Naive B cell (primary cell): ENCODE measurements at places on chromosomes 3 and 15. TPM values are rescaled to one million over a fixed set of nuclear protein-coding genes. Genes with fewer than 3 reads are reported as not detected.

GRCh38 chr15:88995449-88995848 lies 82.3 kb upstream of the MFGE8 start:
- H3K4me3 ChIP-seq = no peak overlapping the region
- peaks cover 58% of the 10 kb centered on the region for H3K27me3 ChIP-seq
- peaks cover 7% of the 10 kb centered on the region for H3K4me1 ChIP-seq
- no peaks in the 10 kb centered on the region for H3K36me3 ChIP-seq
- H3K27ac ChIP-seq = no peak overlapping the region

DNA sequence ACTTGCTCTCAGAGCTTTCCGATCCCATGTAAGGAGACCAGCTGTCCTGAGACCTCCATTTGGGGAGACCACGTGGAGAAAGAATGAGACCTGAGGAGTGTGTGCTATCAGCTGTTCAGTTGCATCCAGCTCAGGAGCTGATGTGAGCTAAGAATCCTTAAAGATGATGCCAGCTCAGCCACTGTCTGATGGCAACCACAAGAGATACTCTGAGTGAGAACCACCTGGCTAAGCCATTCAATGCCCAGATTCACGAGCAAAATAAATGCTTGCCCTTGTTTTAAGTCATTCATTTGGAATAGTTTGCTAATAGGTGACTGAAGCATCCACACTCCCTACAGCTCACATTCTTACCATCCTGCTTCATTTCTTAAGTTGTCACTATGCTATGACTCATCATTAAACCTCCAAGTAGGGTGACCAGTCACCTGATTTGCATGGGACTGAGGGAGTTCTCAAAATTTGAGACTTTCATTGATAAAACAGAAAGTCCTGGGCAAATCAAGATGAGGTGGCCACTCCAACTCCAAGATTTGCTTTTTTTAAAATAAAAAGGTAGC lies 56.4 kb downstream of the SPTSSB start:
- peaks cover 5% of the 10 kb centered on the region for H3K4me1 ChIP-seq
- peaks cover 26% of the 10 kb centered on the region for H3K27me3 ChIP-seq
- no peak overlapping the region for H3K27ac ChIP-seq
- no peak overlapping the region for H3K4me3 ChIP-seq

DNA sequence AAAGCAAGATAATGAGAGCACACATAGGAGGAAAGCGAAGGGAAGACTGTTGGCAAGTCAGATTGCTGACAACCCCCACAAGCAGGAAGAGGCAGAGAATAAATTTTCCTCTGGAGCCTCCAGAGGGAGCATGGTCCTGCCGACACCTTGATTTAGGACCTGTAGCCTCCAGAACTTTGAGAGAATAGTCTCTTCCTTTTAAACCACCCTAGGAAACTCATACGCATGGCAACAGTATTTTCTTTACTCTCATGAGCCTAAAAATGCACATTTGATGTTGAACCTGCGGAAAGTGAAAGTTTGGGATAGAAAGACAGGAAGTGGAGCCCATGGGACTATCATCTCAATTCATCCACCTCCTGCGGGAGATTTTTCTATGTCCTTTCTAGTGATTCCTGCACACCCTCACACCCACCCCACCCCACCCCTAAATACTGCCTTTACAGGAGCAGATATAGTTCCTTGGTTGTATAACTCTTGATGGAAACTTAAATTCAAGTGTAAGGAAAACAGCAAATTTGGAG lies 116.7 kb upstream of the LPP start:
- H3K27me3 ChIP-seq = no peaks in the 10 kb centered on the region
- H3K27ac ChIP-seq = no peak overlapping the region
- no peaks in the 10 kb centered on the region for H3K36me3 ChIP-seq
- peaks cover 19% of the 10 kb centered on the region for H3K4me1 ChIP-seq
- DNase-seq = no peak

DNA sequence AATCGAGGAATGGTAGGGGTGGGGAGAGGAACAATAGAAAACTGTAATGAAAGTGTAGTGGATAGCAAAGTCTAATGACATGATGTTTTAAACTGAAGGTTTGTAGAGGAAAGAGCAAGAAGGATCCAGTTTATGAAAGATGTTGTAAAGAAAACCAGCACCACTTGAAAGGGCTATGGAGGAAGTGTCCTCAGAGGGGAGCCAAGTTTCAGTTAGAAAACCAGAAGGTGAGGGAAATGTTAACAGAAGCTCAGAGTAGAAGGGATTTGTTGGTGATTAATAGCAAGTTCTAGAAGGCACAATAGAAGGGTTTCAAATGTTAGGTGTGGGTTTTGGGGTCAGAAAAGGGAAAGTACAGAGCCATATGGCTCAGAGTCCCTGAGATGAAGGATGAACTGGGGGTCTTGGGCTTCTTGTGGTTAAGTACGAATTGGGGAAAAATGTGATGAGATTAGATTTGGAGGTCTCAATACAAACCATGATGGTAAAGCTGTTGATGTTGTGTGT lies 33.8 kb upstream of the LRRC58 start:
- no peaks in the 10 kb centered on the region for H3K4me1 ChIP-seq
- H3K27me3 ChIP-seq = no peaks in the 10 kb centered on the region
- H3K27ac ChIP-seq = no peak overlapping the region
- no peak for DNase-seq

- no peaks in the 10 kb centered on the region for H3K36me3 ChIP-seq
- H3K27me3 ChIP-seq = peaks cover 32% of the 10 kb centered on the region
- no peak overlapping the region for H3K27ac ChIP-seq
- no peak for DNase-seq
These were observed 91.1 kb upstream of the MRPS22 start for GRCh38 chr3:139252719-139253118.

DNA sequence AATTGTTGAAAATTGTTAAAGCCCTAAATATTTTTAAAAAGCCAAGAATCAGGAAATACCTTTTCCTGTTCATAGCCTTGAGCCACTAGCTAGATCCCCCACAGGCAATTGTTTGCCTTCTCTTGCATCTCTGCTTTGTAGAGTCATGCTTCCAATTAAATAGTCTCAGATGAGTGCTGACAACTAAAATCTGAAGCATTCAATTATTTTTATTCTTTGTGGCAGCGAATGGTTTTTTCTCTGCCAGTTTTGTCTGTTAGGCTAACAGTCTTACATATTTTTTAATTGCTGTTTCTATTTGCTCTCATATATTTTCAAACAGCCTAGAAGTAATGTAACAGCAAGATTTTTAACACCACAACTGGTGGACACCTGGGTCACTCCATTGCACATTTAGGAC lies 277.1 kb upstream of the GBE1 start:
- DNase-seq = no peak
- H3K36me3 ChIP-seq = no peaks in the 10 kb centered on the region
- no peaks in the 10 kb centered on the region for H3K27me3 ChIP-seq
- H3K4me1 ChIP-seq = no peaks in the 10 kb centered on the region

GRCh38 chr3:124985349-124985748 lies 50.8 kb upstream of the MUC13 start:
- DNase-seq = no peak
- peaks cover 5% of the 10 kb centered on the region for H3K36me3 ChIP-seq
- no peaks in the 10 kb centered on the region for H3K4me1 ChIP-seq
- H3K4me3 ChIP-seq = no peak overlapping the region
- no peaks in the 10 kb centered on the region for H3K27me3 ChIP-seq

DNA sequence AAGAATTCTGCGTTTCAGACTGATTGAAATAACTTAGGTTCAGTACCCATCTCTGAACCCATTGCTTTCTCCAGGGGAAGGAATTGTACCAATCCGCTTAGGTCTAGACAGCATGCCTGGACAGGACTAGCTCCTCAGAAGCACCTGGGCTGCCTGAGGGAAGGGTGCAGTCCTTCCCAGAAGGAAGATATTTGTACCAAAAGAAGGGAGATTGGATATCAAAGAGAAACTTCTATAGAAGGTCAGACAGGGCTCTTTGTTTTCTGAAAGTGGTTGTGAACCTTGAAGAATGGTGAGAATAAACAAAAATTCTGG lies 133.8 kb upstream of the LRTM1 start:
- no peaks in the 10 kb centered on the region for H3K27me3 ChIP-seq
- H3K4me1 ChIP-seq = no peaks in the 10 kb centered on the region
- H3K4me3 ChIP-seq = no peak overlapping the region
- no peak for DNase-seq
- H3K27ac ChIP-seq = no peak overlapping the region
- H3K36me3 ChIP-seq = no peaks in the 10 kb centered on the region

DNA sequence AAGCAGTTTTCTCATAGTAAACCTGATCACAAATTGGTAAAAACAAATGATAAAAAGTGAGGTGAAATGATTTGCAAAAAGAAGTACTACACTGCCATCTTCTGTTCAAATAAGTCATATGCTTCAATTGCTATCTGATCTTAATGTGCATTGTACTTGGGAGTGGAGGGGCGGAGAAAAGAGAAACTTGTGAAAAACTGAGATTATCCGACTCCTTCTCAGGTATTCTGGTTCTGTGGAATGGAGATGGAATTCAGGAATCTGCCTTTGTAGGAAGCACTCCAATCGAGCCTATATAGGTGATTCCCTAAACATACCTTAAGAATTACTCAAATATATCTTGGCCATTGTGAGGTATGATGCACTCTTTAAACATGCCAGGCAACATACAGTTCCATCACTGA lies 180.6 kb downstream of the CHL1 start:
- no peaks in the 10 kb centered on the region for H3K27me3 ChIP-seq
- H3K4me1 ChIP-seq = peaks cover 6% of the 10 kb centered on the region
- H3K36me3 ChIP-seq = no peaks in the 10 kb centered on the region

DNA sequence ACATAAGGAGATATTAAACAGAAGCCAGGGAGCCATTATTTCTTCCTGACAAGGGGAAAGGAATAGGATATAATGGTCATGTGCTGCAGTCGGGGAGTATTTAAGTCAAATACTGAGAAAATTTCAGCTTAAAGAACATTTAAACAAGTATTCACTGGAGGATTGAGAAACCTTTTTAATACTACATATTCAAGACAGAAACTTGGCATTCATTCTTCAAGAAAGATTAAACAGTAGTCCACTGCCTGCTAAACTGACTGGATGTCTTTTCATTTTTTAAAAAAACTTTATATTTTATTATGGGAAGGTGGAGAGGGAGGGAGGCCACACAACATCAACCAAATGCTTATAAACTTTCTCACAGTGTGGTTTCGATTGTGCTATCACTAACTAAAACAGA lies 107.4 kb upstream of the CBLB start:
- H3K27ac ChIP-seq = no peak overlapping the region
- no peak overlapping the region for H3K4me3 ChIP-seq
- no peak for DNase-seq

DNA sequence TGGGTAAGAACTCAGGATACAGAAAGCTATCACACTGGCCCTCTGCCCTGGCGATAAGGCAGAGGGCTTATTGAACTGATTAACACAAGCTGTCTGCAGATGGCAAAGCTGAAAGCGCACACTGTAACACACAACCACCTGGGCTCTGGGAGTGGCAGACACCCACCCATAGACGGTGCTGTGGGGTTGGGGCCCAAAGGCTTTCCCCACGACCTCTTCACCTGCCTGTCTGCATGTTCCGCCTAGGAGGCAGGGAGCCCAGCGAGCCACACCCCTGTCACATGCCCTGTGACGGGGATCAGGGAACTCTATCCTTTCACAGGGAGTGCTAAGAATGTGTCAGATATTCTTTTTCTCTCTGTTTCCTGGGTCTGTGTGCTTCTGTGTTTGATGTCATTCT lies 12.1 kb upstream of the TFG start:
- H3K4me3 ChIP-seq = no peak overlapping the region
- peaks cover 83% of the 10 kb centered on the region for H3K27me3 ChIP-seq
- no peak for DNase-seq
- no peaks in the 10 kb centered on the region for H3K4me1 ChIP-seq

- H3K27me3 ChIP-seq = no peaks in the 10 kb centered on the region
- H3K36me3 ChIP-seq = peaks cover 37% of the 10 kb centered on the region
- H3K4me1 ChIP-seq = peaks cover 49% of the 10 kb centered on the region
- no peak overlapping the region for H3K4me3 ChIP-seq
- DNase-seq = no peak
- H3K27ac ChIP-seq = no peak overlapping the region
These were observed 46.9 kb downstream of the IFT57 start for GRCh38 chr3:108175352-108175751.

GRCh38 chr3:53665608-53666425 lies 171.4 kb downstream of the CACNA1D start:
- H3K36me3 ChIP-seq = peaks cover 18% of the 10 kb centered on the region
- no peak for DNase-seq
- H3K27ac ChIP-seq = no peak overlapping the region

GRCh38 chr3:177983320-177983719 lies 552.9 kb upstream of the KCNMB2 start:
- H3K4me1 ChIP-seq = no peaks in the 10 kb centered on the region
- no peak overlapping the region for H3K4me3 ChIP-seq
- no peak for DNase-seq

GRCh38 chr3:195458316-195458717 lies 15.5 kb upstream of the ACAP2 start:
- H3K36me3 ChIP-seq = no peaks in the 10 kb centered on the region
- H3K27me3 ChIP-seq = no peaks in the 10 kb centered on the region
- H3K4me1 ChIP-seq = peaks cover 11% of the 10 kb centered on the region
- H3K27ac ChIP-seq = peak overlapping the region; percentile 21
- DNase-seq = peak; percentile 15

DNA sequence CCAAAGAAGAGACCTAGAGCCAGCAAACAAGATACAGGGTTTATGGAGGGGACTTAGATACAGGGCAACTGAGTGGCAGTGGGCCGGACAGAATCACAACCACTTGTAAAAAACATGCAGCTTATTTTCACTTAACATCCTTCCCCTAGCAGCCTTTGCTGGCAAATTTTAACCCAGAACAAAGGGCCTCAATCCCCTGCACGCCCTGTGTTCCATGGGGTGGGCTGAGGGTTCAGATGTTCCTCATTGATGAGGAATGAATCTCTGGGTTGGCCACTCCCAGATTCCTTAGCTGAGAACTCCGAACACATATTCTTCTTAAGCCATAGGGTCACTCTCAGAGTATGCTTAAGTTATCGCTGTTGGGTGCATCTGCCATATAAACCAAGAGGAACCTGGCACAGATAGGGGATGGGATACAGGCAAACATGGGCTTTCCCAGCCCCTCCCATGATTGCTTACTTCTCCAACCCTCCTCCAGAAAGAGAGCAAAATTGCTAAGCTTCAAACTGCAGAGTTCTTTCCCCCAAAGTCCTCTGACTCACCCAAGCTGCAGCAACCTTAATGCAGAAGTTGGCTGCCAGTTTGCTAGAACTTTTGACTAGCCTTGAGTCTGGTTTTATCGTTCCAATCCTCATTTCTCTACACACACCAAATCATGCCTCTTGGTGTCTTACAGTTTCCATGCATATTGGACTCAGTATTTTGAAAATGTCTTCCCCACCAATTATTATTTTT lies 146.9 kb downstream of the CD47 start:
- H3K27me3 ChIP-seq = no peaks in the 10 kb centered on the region
- no peaks in the 10 kb centered on the region for H3K36me3 ChIP-seq

GRCh38 chr15:69854521-69855181 lies 243.1 kb downstream of the TLE3 start:
- no peak overlapping the region for H3K4me3 ChIP-seq
- no peak overlapping the region for H3K27ac ChIP-seq
- H3K4me1 ChIP-seq = peaks cover 14% of the 10 kb centered on the region
- H3K36me3 ChIP-seq = no peaks in the 10 kb centered on the region

GRCh38 chr3:19248767-19249166 lies 100.5 kb downstream of the KCNH8 start:
- no peaks in the 10 kb centered on the region for H3K27me3 ChIP-seq
- H3K4me1 ChIP-seq = peaks cover 4% of the 10 kb centered on the region
- no peak for DNase-seq
- no peak overlapping the region for H3K4me3 ChIP-seq
- no peak overlapping the region for H3K27ac ChIP-seq

- no peak overlapping the region for H3K27ac ChIP-seq
- H3K36me3 ChIP-seq = no peaks in the 10 kb centered on the region
- H3K4me3 ChIP-seq = no peak overlapping the region
These were observed 289.4 kb downstream of the LSAMP start for GRCh38 chr3:116155841-116156240.

SLC15A2 gene
- 3.0 TPM for polyA plus RNA-seq

AP3B2 gene
- polyA plus RNA-seq = not detected

GPR15 gene
- polyA plus RNA-seq = 0.32 TPM

STRA6 gene
- not detected for polyA plus RNA-seq

LIPC gene
- polyA plus RNA-seq = not detected

DUOXA2 gene
- not detected for polyA plus RNA-seq

CFAP100 gene
- polyA plus RNA-seq = not detected
